ENCODE measurements at places on chromosomes 7 and 10.
A peak's percentile ranks its signal among the peaks of the same experiment; 100 is the strongest.

- DNase-seq: no peak
These were observed 157.3 kb upstream of the PPP2R2D start for GRCh38 chr10:131743190-131744151.

GRCh38 chr10:124646483-124647352 lies 97.5 kb downstream of the FAM53B start:
- DNase-seq: no peak

- no peak for DNase-seq
These were observed 766.0 kb upstream of the POT1 start for GRCh38 chr7:125695626-125696025.

DNA sequence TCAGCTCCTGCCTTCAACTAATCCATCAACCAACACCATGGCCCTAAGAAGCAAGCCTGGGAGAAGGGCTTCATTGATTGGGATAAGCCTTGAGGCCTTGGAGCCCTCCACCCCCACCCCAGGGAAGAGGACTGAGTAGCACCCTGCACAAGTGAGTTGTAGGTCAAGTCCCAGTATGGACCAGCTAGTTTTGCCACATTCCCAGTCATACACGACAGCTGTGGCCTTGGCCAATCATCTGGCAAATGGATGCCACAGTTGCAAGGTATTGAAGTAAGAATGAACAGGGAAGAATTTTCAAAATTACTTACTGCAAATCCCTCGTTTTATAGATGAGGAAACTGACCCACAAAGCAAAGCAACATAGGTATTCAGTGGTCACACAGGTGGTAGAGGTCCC lies 109.7 kb downstream of the STRA8 start:
- no peak for DNase-seq

GRCh38 chr10:47454008-47454779 lies 29.7 kb downstream of the ANXA8 start:
- no peak for DNase-seq

GRCh38 chr10:106327747-106328146 lies 836.8 kb downstream of the SORCS1 start:
- no peak for DNase-seq

DNA sequence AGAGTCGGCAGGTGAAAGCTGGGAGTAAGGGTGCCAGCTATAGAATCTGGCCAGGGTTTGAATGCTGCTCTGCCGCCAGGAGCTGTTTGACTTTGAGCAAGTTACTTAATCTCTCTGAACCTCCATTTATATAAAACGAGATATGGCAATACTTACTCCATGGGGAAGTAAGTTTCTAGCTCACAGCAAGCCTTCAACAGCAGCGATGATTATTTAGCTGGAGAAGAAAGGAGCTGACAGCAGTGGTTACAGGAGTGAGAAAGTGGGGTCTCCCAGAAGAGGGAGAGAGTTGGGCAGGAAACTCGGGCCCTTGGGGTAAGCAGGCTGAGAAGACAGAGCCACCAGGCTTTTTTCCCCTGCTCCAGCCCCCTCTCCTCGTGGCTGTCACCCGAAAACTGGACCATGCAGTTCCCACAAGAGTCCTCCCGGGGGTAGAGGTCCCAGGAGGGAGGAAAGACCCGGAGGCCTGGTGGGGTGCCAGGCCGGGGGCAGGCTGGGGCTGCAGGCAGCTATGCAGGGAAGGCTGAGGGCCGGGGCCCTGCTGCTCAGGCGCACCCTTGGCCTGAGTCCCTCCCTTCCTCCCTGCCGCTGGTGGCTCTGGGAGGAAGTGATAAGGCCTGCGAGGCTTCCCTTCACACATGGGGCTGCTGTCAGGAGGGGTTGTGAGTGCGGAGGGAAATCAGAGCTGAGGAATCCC lies 3.5 kb downstream of the NOS3 start:
- DNase-seq: peak; percentile 30

DNA sequence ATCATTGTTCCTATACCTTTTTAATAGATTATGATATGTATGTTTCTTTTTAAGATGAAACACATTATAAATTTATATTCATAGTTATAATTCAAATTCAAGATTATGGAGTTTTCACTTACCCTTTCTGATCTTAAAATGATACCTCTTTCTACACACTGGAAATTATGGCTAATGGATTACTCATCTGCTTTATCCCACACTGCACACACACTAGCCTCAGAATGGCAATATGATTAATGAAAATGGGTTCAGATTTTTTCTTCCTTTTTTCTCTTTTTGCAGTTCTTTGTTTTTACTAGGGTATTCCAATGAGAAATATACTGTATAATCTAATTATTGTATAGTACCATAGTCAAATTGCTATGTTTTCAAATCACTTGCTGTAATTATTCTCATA lies 82.3 kb upstream of the FZD1 start:
- DNase-seq: no peak

- no peak for DNase-seq
These were observed 9.6 kb upstream of the SRI start for GRCh38 chr7:88229302-88229995.

- no peak for DNase-seq
These were observed 90.9 kb downstream of the AOAH start for GRCh38 chr7:36633377-36633776.

DNA sequence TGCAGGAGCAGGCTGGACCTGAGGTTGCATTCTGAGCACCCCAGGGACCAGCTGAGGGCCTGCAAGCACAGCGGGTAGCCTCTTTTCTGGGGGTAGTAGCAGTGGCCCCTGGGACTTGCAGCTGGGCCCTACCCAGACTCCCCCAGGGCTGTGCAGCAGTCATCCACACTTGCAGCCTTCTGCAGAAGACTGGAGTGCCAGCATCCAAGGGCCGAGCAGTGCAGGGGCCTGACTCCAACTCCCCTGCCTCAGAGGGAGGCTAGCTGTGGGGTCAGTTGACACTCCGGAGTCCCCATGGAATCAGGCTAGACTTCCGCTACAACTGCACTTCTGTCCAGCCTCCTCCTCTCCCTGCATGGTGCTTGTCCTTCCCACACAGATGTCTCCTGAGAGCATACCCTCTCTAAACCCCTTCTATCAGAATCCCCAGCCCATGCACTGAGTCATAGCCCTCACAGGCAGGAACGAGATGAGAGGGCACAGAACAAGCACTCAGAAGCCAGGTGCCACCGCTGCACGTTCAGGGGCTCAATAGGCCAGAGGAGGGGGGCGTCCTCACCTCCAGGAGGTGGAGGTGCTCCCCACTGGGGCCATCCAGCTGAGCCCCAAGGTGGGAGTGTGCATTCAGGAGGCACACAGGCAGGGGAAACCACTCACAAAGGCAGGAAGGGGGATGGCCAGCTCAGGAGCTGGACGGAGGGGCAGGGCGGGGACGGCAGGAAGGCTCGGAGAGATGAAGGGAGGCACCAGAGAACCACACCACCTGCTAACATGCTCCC lies 7.5 kb downstream of the RASGEF1A start:
- DNase-seq: no peak
